Iris pigment epithelial cell (primary cell): ENCODE measurements at places on chromosomes 5 and 9.

DNA sequence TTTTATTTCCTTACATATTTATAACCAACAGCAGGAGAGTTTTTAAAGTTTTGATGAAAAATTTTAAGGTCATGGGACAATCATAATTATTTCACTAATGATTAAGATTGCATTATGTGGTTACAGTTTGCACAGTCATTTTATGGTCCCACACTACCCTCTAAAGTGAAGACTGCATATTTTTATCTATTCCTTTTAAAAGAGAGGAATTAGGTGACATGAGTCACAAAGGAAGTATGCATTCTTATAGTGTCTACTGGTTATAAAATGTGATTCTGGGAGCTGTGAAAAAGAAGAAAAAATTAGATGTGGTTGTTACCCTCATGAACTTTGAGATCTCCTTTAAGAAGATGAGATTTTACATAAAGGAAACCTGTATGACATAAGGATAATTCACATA lies 87.9 kb upstream of the GRIA1 start:
- DNase-seq: peak; percentile 45

GRCh38 chr9:68798423-68798822 lies 93.4 kb downstream of the PIP5K1B start:
- DNase-seq: no peak

DNA sequence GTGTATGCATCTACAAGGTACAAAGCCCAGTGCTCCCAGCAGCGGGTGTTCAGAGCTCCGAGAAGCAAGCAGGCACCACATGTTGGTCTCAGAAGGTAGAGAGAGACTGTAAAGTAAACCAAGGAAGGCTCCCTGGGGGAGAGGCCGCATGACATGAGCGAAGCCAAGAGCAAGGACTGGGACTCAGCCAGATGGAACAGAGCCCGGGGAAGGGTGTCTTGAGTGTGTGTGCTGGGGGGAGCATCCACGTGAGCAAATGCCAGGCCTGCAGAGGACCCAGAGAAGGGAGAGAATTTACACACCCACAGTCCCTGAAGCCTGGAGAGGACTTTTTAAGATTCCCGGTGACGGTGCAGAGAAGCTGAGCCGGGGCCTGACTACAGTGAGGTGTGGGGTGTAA lies 15.2 kb upstream of the KCNIP1 start:
- peak; percentile 28 for DNase-seq

DNA sequence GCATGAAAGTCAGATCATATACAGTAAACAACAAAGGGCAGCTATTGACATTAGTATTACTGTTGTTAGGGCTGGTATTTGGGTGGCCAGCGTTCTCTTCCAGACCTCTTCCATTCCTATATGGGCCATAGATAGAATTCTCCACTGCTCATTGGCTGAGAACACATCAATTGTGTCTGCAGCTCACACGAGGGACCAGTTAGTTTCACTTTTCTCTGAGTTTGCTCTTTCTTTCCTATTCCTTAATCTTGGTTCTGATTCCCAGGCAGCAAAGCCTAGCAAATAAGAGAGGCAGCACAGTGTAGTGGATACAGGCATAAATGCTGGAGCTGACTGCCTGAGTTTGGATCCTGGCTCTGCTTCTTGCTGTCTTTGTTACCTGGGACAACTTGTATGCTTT lies 476.4 kb downstream of the SPOCK1 start:
- DNase-seq: no peak

- DNase-seq: no peak
Measured at GRCh38 chr9:13143281-13143680, 136.2 kb downstream of the MPDZ start.

- DNase-seq: peak; percentile 61
Measured at GRCh38 chr9:69919461-69920061, 98.9 kb downstream of the CFAP95 start.

GRCh38 chr5:44312374-44312773 lies 76.8 kb downstream of the FGF10 start:
- no peak for DNase-seq

DNA sequence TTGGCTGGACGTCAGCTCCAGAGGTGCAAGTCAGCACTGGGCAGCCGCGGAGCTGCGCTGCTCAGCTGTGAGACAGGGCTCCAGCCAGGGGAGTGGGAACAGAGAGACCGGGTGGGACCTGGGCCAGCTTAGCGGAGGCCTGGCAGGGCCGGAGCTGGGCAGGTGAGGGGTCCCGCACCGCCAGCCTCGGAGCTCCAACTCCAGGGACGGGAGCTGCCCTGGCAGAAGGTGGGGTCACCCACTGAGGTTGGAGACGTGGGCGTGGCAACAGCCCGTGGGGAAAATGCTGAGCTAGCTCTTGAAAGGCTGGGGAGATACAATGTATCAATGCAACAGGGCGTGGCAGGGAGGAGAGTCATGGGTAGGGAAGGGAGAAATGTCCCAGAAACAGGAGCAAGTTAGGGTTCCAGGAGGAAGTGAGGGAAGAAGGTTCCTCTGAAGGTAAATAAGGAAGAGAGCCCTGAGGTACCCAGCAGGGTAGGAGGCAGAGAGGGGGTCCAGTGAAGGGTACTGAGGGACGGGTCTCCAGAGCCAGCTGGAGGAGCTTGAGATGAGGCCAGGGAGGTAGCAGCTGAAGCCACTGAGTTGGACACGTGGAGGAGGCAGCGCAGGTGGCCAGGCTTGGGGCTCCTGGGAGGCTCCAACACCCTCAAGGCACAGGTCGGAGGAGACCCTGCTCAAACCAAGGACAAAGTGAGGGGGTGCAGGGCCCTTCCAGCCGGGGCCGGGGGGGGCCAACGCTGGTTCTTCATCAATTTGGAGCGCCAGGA lies 736 bp upstream of the NKD2 start:
- DNase-seq: no peak

- peak; percentile 54 for DNase-seq
Measured at GRCh38 chr9:38032266-38033110, 36.5 kb downstream of the SHB start.

DNA sequence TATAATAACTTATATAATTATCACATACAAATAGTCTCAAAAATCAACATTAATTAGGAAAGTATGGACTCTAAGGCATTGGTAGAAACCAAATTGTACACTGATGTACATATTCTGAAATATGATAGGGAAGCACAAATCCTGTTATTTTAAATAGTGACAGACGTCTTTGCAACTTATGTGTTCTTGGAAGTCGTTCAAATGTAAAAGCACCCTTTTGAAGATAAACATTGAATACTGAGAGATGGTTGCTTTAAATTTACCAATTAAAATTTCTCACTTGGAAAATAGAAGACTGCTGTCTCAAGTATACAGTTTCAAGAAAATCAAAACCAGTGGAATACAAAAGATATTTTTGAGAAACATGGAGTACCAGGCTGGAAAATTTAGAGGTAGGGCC lies 457.4 kb upstream of the NUDT12 start:
- DNase-seq: no peak

- DNase-seq: no peak
Measured at GRCh38 chr5:155303120-155303519, 289.6 kb downstream of the KIF4B start.

GRCh38 chr9:122276096-122276495 lies 11.4 kb downstream of the MRRF start:
- DNase-seq: peak; percentile 21

DNA sequence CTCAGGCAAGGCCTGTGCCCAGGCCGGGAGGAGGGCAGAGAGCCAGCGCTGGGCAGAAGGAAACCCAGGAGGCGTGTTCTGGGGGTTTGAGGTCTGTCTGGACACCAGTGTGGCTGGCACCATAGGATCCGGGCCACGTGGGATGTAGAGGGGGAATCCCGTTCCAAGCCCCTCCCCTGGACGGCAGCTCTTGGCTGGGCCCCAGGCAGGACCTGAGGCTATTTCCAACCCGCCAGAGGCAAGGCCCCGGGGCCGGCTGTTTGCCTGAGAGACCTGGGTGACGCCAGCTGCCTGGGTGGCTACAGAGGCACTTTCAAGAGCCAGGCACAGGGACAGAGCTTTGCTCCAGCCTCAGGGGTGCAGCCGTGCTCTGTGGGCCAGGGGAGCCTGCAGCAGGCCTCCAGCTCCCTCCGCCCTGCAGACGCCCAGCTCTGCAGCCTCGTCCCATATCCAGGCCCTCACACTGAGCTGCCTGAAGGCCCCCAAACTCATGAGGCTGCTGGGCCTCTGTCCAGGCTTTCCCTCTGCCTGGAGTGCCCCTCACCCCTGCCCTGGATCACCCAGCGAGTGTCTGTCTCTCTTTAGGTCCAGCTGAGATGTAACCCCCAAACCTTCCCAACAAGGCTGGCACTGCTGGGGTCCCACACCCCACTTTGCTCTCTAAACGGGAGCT lies 56.6 kb upstream of the EGFL7 start:
- DNase-seq: no peak

DNA sequence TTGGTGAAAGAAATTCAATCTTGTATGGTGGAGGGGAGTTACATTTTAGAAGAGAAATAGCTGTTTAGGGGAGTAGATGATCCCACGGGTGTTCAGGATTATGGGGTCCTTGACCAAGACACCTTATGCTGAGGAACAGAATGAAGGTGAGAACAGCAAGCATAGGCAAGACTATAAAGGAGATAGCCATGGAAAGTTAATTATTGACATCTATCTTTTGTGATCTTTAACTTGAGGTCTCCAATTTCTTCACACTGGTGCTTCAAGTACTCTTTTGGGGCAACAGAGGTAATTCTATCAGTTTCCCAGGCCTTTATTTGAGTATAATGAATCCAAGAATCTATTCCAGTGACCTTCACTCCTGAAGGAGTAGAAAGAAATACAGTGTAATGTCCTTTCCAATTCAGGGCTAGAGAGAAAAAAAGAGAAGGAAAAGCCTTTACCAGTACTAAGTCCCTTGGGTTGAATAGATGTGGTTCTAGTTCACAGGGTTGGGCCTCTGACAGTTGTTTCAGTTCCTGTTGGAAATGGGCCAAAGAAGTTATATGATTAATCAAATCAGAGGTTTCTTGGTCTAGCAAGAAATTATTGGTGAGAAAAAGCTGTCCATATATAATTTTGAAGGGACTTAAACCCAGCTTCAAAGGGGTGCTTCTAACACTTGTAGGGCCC lies 2104.1 kb upstream of the ACO1 start:
- DNase-seq: no peak

- DNase-seq: no peak
Measured at GRCh38 chr5:107294669-107295068, 376.1 kb downstream of the EFNA5 start.

DNA sequence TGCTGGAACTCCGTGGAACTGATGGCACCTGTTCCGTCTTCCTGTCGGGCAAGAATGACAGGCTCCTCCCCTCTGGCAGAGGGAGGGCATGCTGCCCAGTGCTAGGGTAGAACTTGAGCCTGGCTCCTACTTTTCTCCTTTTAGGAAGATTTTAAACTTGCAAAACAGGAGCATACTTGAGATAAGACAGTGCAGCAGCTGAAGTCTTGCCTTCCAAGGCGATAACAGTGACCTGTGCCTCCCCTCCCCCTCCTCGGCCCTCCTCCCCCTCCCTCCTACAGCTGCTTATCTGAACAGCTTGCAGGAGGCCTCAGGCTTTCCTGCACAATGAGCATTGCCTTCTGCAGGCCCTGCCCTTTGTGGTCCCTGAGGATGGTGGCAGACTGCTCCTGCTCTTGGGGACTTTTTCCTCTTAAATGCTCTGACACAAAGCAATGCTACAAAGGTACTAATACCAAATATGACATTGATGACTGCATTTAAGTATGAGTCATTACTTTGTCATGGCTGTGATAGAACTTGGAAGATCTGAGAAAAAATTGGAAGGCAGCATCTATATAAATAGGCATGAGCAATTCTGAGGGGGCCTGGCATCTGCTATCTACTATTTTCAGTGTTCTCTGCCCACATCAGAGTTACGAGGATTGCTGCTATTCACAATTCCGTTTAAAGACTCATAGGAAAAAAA lies 2.0 kb downstream of the GADD45G start:
- DNase-seq: peak; percentile 14

DNA sequence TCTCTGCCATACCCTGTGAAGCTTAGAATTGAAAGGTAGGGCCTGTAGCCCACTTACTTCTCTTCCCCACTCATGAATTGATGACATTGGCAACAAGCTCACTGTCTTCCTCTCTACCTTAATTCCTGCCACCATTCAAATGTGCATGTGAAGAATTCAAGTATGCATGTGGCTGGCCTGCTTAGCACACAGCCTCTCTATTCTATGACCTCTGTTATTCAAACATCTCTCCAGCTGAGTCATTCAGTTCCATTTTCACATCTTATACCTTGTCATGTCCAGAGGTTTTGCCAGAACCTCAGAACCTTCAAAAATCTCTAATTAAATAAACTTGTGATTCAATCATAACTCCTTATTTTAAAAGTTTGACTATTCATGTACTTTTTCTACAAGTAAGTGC lies 114.7 kb upstream of the MAN2A1 start:
- DNase-seq: no peak
